Sciatic nerve (tissue), 2 donors: ENCODE measurements at places on chromosomes 16 and 17. TPM values are rescaled to one million over a fixed set of nuclear protein-coding genes. Genes with fewer than 3 reads are reported as not detected.

DNA sequence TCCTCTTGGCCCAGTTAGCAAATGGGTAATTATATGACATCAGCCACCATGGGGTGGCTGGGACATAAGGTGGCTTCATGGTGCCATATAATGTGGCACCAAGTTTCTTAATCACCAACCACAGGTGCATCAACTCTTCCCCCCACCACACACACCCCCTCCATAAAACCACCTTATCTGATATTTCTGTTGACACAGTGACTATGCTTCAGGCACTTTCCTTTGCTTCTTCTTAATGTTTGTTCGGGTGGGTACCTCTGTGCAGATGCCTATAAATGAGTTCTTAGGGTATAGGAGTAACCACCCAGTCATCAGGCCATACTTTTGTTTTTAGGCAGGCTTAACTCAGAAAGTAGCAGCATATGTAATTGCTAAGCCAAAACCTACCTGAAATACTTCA is 29.5 kb downstream of the RNF43 start:
- DNase-seq, result no peak

DNA sequence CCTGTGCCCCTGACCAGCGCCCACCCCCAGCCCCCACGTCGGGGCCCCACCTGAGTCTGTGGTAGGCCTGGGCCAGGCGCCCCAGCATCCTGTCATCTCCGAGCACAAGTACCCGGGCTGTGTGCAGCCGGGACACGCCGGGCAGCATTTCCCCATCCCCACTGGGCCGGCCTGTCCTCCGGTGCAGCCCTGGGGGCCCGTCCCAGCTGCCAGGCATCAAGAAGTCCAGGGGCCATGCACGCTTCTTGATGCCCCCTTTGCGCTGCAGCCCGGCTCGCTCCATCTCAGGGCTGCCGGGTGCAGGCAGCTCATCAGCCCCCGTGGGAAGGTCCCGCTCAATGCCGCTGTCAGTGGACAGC is 29.3 kb upstream of the MFSD6L start:
- DNase-seq, result no peak

DNA sequence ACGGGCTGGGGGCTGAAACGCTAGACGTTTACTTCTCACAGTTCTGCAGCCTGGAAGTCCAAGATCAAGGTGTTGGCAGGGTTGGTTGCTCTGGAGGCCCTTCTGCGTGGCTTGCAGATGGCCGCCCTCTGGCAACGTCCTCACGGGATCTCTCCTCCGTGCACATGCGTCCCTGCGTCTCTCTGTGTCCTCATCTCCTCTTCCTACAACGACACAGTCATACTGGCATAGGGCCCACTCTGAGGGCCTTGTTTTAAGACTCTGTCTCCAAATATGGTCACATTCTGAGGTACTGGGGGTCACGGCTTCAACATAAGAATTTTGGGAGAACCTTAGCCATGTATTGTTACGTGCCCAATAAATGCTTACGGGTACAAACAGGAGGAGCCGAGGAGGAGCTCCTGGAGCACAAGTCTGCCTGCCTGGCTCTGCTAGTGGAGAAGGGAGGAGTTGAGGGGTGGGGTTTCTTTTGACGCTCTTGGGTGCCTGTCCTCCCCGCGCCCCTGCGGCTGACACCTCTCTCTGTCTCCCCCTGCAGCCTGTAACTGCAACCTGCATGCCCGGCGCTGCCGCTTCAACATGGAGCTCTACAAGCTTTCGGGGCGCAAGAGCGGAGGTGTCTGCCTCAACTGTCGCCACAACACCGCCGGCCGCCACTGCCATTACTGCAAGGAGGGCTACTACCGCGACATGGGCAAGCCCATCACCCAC is 141.1 kb downstream of the NTN1 start:
- no peak for DNase-seq

NFAT5 gene
- total RNA-seq, result 87.0 TPM
